ENCODE measurements at places on chromosomes 5 and 9.
A peak's percentile ranks its signal among the peaks of the same experiment; 100 is the strongest.

- DNase-seq, result peak; percentile 79
Measured at GRCh38 chr5:150286820-150287219, 2.8 kb downstream of the CAMK2A start.

GRCh38 chr9:112355427-112355897, 22.0 kb upstream of the PTBP3 start:
- DNase-seq, result no peak

DNA sequence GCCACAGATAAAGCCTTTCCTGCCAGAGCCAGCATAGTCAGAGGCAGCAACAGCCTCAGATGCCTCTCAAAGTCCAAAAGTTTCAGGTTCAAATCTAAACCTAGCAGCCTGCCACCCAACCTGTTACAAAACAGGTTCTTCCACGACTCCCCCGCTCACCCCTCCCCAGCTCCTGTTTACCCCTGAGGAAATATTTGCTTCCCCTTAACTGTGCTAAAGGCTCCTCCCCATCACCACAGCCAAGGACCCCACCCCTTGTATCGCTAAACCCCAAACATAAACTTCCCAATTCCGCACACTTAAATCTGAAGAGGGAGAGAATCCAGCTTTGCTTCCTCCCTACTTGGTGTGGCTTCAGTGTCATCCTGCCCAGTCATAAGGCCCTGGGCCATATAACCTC, 15.4 kb upstream of the VDAC1 start:
- DNase-seq, result peak; percentile 78

DNA sequence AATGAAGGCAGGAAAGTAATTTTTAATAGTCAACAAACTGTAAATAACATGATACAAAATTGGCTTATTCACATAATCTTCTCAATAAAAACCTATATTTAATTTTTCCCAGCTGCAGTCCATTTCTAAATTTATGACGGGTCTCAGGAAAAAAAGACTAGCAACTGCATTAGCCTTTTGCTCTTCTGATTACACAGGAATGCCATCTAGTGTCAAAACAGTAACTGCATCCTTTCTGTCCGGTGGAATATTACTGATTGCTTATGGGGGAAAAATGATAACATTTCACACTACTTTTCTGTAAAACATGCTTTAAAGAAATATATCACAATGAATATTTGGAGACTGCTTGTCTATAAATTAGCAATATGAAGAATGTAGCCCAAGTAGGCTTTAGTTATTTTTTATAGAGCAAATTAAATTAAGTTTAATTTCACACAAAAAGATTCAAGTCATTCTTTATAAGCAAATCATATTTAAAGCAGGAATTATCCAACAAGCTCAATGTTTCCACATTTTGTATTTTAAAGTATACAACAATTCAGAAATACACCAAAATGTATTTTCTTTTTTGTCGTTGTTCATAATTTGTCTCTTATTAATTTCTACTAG, 534.7 kb downstream of the CDH10 start:
- no peak for DNase-seq

DNA sequence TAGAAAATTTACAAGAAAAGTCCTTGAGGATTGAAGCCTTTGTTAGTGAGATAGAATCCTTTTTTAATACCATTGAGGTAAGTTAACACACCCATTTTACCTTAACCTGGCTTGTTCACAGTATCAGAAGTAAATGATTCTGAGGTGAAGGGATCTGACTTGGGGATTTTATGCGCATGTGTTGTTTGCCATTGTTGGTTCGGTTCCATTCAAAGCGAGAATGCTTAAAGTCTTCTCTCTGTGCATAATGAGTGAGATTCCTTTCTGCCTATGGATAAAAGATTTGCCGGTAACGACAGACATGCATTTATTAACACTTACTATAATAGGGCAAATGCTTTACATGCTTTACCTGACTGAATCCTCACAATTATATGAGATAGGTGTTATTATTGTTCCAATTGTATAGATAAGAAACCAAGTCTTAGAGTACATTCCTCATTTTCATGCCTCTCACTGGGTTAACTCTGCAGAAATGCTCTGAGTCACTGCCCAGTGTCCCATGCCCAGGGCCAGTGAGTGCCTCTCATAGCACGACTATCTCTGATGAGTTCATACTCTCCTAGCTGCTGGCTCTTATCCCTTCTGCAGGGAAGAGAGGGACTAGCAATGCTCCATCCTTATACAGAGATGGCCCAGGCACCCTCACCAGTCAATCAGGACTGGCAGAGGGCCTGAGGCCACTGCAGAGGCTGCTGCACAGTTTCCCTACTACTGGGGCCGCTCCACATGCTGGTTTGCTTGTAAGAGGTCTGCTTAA, 54.4 kb downstream of the CMYA5 start:
- no peak for DNase-seq

- DNase-seq, result no peak
Measured at GRCh38 chr9:107316795-107317661, 33.9 kb downstream of the RAD23B start.

- no peak for DNase-seq
Measured at GRCh38 chr9:124626276-124626675, 119.1 kb upstream of the NR5A1 start.

GRCh38 chr9:128992995-128993394, 35.1 kb downstream of the SH3GLB2 start:
- no peak for DNase-seq

GRCh38 chr9:126248680-126249079, 77.9 kb upstream of the MVB12B start:
- no peak for DNase-seq

GRCh38 chr5:119275146-119275545, 80.7 kb upstream of the TNFAIP8 start:
- no peak for DNase-seq

GRCh38 chr9:108142504-108143201, 653.1 kb upstream of the KLF4 start:
- no peak for DNase-seq

DNA sequence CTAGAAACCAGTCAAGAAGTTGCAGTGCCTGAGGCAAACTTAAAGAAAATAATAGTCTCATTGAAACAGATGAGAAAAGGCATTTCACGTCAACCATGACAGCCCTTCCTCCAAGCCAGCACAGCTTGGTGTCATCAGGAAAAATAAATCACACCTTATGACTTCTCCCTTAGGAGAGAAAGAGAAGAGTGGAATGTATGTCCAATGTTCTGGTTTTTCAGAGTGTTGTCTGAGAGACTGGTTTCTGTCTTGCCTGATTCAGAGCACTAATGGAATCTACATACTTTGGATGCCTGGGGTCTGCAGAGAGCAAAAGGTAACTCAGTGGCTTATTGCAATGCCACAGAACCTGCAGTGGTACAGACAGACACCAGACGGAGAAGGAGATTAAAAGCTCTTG, 105.5 kb upstream of the PDE4D start:
- DNase-seq, result no peak

All from Calu3 (cell line).